AG10803 (cell line): ENCODE measurements at places on chromosomes 1 and 21.

DNA sequence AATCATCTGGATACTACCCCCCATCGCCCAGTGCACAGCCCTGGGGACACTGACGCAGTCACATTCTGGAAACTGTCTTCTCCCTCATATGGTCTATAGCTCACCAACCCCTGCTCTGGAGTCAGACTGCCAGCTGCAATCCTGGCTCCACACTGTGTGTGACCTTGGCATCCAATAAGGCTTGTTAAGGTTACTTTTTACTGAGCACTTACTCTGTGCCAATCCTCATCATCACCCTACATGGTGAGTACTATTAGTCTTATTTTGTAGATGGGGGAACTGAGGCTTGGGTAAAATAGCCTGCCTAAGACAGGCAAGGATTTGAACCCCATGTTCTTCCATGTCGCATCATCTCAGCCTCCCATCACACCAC lies 34.9 kb downstream of the AHDC1 start:
- DNase-seq = peak; percentile 37

GRCh38 chr1:154176337-154176736 lies 15.6 kb downstream of the TPM3 start:
- DNase-seq = peak; percentile 77

DNA sequence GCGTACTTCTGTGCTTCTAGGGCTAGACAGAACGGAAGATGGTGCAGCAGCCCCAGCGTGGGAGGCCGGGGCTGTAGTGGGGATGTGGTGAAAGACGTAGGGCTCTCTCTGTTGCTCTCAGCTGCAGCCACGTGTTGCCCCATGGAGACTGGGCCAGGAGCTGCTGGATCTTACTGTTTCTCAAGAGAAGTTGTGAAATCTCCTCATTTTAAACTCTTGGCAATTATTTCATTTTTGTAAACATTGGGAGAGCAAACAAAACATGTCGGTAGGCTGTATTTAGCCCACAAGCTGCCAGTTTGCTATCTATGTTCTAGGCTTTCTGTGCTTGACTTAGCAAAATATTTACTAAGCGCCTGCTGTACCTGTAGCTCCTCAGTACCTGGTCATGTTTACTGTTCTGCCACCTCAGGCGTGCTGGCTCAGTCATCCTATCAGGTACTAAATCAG lies 15.9 kb upstream of the ELOA start:
- DNase-seq = peak; percentile 92

GRCh38 chr1:41101950-41102607 lies 80.6 kb upstream of the SLFNL1 start:
- peak; percentile 98 for DNase-seq

DNA sequence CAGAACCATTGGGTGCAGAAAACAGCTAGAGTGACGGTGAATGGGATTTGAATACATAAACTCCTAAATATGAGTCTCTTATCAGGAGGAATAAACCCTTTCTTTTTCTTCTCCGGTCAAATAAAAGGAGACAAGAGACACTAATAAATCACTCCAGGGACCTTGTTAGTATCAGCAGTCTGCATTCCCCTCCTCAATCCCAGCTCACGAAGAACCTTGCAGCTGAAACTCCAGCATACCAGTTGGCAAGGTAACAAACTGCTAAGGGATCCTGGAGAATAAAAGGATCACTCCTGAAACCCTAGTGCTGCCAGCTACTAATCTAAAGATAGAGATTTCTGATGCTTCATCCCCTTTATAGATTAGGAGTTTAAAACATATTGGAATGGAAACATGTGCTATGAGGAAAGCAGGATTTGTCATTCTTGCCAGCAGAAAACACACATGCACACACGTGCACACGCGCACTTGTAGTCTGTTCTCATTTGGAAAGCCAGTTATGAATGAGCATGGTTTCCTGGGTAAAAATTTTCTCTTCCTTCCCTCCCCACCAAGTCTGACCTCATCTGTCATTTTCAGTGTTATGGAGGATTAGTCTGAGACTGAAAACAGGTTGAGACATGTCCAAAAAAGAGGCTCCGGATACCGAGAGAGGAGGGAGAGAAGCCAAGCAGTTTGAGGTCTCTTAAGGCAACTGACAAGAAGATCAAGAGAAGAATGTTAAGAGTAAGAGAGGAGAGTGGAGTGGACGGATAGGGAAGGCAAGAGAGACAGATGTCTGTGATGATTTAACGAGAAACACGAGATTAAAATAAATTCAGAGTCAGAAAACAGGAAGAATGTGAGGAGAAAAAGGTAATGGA lies 10.9 kb downstream of the IER5 start:
- DNase-seq = peak; percentile 76

DNA sequence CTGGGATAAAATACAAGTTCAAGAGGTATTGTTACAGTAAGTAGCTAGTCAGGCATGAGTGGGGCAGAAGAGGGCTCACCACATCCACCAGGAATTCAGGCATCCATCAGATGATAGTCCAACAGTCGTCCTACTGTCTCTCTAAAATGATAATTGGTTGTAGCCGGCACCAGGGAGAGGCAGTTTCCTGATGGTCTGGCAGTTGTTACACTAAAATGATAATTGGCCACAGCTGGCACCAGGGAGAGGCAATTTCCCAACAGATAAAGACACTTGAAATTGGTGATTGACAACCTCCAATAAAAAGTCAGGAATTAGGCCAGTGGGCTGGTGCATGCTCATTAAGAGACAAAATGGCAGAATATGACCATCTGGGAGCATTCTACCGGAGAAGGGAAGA lies 545.8 kb downstream of the AMY1C start:
- DNase-seq = no peak

GRCh38 chr1:56376188-56376984 lies 203.0 kb downstream of the PLPP3 start:
- peak; percentile 80 for DNase-seq

DNA sequence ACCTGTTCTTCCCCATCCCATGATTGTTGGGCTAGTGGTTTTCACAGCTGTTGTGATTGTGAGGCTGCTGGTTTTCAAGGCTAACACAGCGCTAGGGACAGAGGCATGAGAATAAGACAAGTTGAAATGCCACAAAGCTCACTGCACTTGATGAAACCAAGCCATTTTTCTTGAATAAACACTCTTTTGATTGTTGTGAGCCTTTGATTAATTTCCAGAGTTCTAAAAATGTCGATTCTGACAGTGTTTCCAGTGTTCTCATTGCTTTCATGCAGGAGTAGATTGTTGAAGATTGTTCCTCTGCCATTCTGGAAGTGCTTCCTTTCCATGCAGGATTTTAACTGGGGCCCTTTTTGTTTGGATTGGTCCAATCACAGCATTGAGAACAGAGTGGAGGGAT lies 134.9 kb upstream of the GRIK3 start:
- no peak for DNase-seq

GRCh38 chr1:89022167-89022959 lies at the start of gene GBP3:
Gene GBP3 (minus strand): TSS chr1:89022866. CDS start chr1:89020721, 2,145 bp downstream.
- DNase-seq = peak; percentile 74

DNA sequence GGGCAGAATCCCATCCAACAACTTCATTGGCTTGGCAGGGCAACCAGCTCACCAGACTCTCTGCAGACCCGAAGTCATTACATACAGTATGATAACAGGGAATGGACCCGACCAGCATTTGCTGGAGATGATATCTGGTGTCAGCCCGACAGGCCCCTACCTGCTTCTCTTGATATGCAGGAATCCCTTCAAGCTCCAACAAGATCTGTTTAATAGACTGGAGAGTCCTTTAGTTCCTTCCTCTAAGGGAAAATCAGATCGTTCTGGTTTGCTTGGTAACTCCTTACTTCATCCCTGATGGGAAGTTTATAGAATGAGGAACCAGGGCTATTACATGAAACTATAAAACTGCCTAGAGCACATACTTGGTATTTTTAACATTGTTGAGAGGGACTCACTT lies 61.2 kb downstream of the EDARADD start:
- no peak for DNase-seq

DNA sequence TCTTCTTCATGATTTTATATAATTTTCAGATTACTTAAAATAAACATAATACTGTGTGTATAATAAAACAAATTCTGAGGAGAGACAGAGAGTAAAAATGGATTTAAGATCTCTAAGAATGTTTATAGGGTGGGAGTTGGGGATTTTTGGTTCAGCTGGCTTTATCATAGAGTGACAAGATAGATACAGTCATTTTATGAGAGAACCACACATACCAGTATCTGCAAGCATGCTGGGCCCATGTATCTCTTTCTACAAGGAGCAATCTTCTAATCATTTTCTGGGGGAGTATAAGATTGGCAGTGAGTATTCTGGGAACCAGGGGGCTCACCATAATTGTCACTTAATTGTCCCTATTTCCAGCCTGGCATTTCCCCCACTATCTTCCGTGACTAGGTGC lies 64.3 kb upstream of the DUSP10 start:
- no peak for DNase-seq

GRCh38 chr1:86119214-86119764 lies 37.3 kb downstream of the COL24A1 start:
- DNase-seq = no peak

GRCh38 chr1:17161926-17162800 lies 42.8 kb upstream of the PADI1 start:
- DNase-seq = no peak

DNA sequence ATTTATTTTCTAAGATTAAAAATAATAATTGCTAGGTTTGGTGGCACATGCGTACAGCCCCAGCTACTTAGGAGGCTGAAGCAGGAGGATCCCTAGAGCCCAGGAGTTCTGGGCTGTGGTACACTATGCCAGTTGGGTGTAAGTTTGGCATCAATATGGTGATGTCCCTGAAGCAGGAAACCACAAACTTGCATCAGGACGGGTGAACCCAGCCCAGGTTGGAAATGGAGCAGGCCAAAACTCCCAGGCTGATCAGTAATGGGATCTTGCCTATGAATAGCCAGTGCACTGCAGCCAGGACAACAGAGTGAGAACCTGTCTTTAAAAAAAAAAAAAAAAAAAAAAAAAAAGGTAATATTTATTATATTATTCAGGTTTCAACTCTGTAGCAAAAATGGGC lies 92.4 kb upstream of the PGD start:
- no peak for DNase-seq

DNA sequence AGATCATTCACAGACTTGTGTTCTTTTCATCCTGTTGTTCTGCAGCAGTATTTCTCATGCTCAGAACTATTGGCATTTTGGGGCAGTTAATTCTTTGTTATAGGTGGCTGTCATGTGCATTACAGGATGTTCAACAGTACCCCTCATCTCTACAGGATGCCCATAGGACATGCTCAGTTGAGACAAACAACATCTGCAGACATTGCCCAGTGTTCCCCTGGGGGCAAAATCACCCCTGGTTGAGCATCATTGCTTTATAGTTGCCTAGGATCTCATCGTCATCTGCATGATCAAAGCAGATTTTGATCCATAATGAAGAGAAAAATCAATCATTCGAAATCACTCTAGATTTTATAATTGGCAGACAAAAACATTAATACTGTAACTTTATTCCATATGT lies 222.5 kb upstream of the CACYBP start:
- no peak for DNase-seq

DNA sequence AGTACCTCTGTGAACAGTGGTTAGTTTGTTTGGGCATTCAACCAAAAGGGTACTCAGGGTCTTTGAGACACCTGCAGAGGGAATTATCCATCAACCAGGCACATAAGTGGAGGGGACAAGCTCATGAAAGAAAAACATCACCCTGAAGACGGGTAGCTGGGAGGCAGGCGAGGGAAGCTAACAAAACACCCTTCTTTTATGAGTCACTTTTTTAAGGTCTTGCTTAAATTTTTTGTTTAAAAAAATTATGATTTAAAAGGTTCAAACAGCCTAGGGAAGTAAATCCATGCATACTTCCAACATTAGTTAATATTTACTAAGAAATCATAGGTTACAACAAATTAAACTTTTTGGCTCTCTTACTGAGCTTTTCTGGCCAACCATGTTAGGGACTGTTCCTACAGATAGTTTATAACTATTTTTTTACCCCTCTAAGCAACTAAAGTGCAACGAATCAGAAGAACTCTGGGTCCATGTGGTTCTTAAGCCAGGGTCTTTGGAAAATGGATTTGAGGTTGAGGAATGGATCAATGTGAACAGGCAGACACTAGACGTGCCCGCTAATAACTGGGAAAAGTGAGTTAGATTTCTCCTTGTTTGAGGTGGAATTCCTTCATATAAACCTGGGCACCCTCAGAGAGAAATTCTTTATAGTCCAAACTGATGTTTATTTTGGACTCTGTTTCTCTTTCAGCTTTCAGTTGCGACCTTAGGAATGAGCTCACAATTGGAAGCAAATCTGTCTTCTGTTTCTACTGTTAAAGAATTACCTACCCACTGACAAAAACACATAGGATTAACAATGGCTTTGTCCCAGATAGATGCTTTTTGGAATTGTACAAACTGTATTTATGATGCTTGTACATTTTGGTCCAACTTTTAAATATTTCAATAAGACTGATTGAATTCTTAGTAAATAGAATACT lies 123.0 kb downstream of the LYPLAL1 start:
- no peak for DNase-seq

- peak; percentile 69 for DNase-seq
Observed at GRCh38 chr1:215543191-215543606, 23.9 kb upstream of the KCTD3 start.

- DNase-seq = no peak
Observed at GRCh38 chr21:14766241-14766640, 220.1 kb upstream of the SAMSN1 start.
